NCI-H510A treated with DMSO at 0.1 percent for 48 hours (cell line): ENCODE measurements at places on chromosomes 2 and 18.

DNA sequence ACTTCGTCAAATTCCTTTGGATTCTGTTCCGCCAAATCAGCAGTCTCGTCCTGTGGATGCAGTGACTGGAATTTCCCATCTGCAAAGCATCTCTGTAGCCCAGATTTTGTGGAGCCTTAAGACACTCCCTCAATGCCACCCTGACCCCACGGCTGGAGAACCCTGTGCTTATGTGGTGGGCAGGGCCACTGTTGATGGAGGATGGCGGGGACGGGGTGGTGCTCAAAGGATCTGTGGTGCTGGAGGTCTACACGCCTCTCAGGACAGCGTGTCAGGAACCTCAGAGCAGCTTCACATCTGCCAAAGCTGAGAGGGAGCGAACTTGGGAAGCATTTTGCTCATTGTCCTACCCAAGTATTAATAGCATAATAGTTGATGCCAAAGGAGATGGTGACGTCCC is 200.1 kb downstream of the MGAT5 start:
- DNase-seq: no peak

- DNase-seq: no peak
Measured at GRCh38 chr18:70385474-70385873, 96.6 kb downstream of the SOCS6 start.

GRCh38 chr18:33744032-33744697 is 166.1 kb downstream of the ASXL3 start:
- DNase-seq: peak; percentile 85

GRCh38 chr2:71857636-71858035 is 290.0 kb downstream of the CYP26B1 start:
- DNase-seq: no peak

DNA sequence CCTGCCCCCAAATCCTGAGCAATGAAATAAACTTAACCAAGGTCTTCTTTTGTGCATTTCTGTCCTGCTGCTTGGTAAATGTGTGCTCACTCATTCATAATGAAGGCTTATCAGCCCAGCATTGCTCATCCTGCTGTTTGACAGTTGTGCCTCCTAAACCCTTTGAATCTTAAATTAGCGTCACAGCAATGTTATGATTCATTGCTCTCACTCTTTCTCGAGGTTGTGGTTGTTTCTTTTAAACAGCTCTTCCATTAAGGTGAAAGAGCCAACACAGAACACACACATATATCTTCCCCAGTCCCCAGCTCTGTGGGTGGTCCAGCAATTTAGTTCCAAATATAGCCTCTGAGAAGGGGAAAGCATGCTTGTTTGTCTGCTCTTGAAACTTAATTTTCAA is 84.0 kb downstream of the EVA1A start:
- DNase-seq: no peak

GRCh38 chr2:138504546-138505235 is 3.1 kb downstream of the SPOPL start:
- DNase-seq: no peak

GRCh38 chr2:54457323-54458023 is 1.3 kb downstream of the SPTBN1 start:
- DNase-seq: peak; percentile 62

GRCh38 chr2:176960061-176960460 is 252.5 kb upstream of the HNRNPA3 start:
- no peak for DNase-seq

DNA sequence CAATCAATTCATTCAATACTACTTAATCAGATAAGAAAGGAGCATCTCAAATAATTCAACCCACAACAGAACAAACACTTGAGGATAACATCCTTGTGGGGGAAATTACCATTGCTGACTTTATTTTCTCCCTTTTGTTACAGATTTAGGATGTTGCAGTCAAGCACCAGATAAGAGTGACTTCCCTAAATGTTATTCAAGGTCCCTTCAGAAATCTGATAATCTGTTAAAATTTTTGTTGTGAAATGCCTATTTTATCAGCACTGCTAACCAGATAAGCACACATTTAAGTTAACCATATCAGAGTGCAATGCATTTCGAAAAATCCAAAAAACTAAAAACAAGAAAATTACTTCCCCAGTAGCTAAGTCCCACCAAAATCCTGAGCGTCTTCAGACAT is 33.5 kb downstream of the SUMO1 start:
- DNase-seq: no peak
